Activated CD4-positive, alpha-beta T cell treated with anti-CD3 and anti-CD28 coated beads for 24 hours (primary cell): ENCODE measurements at places on chromosomes 6 and 20.

- DNase-seq = no peak
Measured at GRCh38 chr6:75368864-75369402, 84.3 kb upstream of the TMEM30A start.

DNA sequence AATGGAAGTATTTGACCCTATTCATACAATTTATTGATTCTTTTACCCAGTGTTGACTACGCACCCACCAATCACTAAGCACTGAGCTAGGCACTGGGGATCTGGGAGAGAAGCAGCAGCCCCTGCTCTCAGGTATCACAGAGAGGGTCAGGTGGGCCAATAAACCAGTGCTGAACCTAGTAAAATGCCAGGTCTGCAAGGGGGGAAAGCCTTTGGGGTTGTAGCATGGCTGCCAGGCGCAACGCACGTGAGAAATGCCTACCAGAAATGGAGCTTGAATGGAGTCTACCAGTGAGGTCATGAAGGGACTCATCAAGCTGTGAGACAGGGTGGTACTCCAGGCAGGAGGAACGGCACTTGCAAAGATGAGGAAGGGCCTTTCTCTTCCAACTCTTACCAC lies 313.6 kb downstream of the GMDS start:
- no peak for DNase-seq

GRCh38 chr6:144286503-144287393 lies 1.6 kb downstream of the UTRN start:
- DNase-seq = no peak

- no peak for DNase-seq
Measured at GRCh38 chr20:1353956-1354355, 25.0 kb upstream of the SDCBP2 start.

DNA sequence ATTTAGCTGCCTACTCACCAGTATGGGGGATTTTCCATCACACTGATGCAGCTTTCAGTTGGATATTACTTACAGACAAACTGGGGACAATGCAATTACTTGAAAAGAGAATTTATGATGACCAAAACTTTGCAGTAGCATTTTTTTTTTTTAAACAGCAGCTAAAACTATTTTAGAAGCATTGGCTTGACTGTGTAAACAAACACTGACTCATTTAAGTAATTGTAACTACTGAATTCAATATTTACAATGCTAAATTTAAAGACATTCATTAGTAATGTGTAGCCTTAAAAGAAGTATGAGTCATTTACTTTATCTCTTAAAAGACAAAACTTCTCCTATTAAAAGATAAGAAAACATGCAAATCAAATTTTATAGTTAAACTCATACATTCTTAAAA lies 295.9 kb upstream of the FERMT1 start:
- DNase-seq = no peak

DNA sequence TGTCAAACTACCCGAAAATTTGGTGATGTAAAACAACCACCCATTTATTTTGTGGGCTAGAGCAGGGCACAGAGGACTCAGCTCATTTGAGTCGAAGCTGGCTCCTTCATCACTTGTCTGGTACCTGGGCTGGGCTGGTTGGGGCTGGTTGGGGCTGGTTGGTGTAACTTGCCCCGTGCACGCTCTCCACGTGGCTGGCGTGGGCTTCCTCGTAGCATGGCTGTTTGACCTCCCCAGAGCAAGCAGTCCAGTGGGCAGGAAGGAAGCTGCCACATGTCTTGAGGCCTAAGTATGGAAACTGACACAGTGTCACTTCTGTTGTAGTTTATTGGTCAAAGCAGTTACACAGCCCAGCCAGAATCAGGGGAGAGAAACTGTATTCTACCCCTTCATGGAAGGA lies 27.1 kb downstream of the BCAS4 start:
- no peak for DNase-seq

- no peak for DNase-seq
Measured at GRCh38 chr6:165637586-165637985, 25.5 kb downstream of the PDE10A start.

DNA sequence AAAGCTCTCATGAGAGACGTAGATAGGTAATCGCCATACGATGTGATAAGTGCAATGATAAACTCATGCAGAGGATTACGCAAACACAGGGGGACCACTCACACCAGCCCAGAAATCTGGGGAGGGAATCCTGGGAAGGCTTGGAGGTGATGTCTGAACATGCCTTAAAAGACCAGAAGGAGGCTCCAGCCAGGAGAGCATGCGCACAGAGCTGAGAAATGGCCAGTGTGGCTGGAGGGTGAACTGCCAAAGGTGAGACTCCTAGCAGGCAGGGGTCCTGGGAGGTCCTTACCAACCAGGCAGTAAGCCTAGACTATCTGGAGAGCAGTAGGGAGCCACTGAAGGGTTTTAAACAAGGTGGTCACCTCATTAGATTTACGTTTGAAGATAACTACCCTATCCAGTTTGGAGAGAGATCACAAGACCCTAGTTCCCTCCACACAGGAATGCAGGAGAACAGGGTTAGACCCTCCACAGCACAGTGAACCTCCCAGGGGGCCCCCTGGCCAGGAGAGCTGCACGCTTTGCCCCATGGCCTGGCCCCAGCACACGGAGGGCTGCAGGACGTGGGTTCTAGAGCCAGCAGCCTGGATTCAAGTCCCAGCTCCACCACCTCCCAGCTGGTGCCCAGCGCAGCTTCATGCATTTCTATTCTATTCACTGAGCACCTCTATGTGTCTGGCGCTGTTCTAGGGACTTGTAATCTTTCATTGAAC lies 13.1 kb downstream of the MDFI start:
- DNase-seq = no peak

GRCh38 chr6:8177721-8178120 lies 75.4 kb upstream of the EEF1E1 start:
- no peak for DNase-seq

DNA sequence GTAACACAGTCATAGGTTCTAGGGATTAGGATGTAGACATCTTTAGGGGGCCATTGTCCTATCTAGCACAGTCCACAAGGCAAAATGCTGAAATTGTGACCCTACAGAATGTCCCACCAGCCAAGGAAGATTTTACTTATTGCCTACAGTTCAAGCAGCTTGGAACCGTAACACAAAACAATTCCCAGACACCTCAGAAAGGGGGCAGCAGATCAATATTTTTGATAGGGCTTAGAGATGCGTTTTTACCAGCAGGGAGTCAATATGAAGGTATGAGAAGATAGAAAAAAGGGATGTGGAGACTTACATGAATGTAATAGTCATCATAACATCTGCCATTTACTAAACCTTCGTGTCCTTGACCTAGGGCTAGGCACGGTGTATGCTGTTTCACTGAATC lies 81.0 kb downstream of the TMEM170B start:
- no peak for DNase-seq

DNA sequence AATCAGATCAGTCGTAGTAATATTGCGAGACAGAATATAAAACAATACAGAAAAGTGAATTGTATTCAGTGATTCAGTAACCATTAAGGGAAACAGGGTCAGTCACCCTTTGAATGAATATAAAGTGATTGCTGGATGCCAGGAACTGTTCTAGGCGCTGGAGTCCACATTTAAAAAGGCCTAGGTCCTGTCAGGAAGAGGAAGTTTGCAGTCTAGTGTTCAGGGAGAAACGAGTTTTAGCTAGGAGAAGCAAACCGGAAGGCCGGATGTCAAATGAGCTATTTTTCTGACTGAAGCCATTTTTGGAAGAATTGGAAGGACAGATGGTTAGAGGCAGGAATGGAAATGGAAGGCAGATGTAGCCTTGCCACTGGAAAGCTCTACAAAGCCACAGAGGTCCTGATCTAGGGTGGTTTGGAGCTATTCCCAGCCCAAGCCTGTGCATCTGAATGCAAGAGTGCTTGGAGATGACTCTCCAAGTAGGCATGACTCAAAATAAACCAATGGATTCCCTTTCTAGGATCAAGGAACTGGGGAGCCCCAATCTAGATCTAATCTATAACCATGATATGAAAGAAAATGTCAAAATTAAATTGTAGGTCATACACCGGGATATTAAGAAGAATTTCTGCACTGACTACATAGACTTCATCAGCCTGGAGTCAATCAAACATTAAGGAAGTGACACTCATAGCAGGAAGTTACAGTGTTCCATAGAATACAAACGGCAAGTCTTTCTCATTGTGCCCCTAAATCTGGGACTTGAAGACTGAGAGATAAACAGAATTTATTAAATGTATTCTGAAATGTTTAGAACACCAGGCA lies 36.8 kb upstream of the CDKAL1 start:
- no peak for DNase-seq

DNA sequence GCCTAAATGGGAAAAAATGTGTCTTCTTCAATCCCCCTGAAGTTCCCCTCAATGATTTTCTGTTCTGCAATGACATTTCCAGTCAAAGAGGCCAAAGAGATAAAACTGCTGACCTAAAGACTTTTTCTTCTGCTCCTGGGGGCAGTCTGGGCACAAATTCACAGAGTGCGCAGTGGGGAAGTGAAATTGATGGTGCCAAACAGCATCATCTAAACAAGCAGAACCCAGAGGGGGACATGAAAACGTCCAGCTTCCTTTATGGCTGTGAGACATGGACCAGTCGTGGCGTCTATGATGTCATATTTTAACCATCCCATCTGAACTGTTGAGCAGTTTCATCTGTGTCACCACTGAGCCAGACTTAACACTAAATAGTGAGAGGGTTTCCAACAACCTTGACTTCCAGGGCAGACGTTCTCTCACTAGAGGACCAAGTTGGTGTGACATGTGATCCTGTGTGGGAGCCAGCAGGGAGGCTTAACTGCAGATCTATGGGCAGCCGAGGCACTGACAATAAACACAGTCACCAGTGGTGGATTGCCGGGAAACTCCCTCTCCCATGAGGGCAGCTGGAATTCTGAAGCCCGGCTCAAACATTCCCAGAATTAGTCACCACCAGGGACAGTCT lies 12.4 kb downstream of the SCML4 start:
- DNase-seq = no peak

- no peak for DNase-seq
Measured at GRCh38 chr20:38094373-38094891, 60.9 kb downstream of the RPRD1B start.

- no peak for DNase-seq
Measured at GRCh38 chr6:72788188-72788587, 166.3 kb downstream of the KCNQ5 start.

GRCh38 chr6:22784601-22785410 lies 215.4 kb downstream of the HDGFL1 start:
- no peak for DNase-seq

GRCh38 chr6:146339716-146340115 lies 203.9 kb upstream of the RAB32 start:
- no peak for DNase-seq

DNA sequence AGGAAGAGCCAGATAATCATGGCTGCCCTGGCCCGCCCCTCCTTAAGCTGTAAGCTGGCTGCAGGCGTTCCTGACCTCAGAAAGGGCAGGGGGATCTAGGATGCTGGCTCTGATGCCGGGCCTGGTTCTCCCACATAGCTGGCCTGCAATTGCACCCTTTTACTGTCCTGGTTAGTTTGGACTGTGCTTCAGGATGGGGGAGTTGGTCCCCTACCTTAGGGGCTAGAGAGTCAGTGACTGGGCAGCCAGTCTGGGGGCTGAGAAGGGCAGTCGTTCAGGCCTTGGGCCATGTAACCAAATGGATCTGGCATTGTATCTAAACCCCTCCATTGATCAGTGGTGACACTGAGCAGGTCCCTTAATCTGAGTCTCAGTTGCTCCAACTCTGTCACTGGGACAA lies 40.7 kb downstream of the TGM3 start:
- no peak for DNase-seq

GRCh38 chr20:58519940-58520712 lies 4.9 kb upstream of the APCDD1L start:
- no peak for DNase-seq

DNA sequence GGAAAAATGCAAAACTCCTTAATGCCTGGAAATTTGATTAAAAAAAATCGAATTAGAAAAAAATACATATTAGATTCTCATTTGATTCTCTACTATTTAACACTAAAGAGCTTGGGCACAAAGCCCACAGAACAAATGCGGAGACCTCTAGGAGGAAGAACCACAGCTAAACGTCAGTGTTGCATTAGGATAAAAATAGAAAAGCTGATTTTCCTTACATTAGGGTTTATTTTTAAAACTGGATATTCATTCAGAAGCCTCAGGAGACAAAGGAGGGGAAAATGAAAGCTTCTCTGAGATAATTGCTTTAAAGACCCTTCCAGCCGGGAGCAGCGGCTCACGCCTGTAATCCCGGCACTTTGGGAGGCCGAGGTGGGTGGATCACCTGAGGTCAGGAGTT lies 77.3 kb downstream of the ECT2L start:
- no peak for DNase-seq

GRCh38 chr6:29483186-29483585 lies 4.6 kb downstream of the MAS1L start:
- DNase-seq = no peak

DNA sequence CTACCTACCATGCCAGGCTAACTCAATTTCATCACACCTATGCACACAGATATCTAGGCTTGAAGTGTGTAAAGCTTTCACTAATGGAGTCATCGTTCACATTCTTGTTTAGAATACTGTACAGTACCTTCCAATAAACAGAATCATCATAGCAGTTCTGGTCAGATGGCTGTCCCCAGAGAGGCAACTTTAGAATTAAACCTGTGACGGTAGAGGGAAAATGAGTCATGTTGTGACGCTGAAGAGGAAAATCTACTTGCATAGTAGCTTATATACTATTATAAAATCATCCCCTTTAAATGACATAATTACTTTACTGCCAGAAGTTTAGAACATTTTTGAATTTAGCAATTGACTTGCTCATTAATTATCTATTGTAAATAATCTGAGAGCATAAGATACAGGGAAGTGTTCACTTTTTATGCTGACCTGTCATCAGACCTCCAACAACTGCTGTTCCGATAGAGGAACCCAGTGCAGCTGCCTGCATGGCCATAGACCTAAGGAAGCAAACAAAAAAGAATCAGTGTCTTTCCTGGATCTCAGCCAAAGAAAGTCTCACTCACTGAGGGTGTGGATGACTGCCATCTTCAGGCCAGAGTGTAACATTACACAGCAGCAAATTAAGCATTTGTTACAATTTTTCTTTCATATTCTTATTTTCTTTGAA lies 29.8 kb downstream of the RHAG start:
- no peak for DNase-seq

DNA sequence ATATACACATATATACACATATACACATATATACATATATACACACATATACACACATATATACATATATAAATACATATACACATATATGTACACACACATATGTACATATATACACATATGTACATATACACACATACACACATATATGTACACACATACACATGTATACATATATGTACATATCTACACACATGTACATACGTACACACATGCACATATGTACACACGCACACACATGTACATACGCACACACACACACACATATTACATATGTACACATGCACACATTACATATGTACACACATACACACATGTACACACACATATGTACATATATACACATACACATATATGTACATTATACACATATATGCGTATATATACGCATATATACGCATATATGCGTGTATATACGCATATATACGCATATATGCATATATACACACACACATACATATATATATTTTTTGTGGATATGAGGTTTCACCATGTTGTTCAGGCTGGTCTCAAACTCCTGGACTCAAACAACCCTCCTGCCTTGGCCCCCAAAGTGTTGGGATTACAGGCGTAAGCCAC lies 27.2 kb downstream of the SRC start:
- DNase-seq = no peak
